ENCODE measurements at places on chromosomes 12 and 14.

GRCh38 chr14:30064454-30064853, 136.8 kb upstream of the PRKD1 start:
- no peak for DNase-seq

DNA sequence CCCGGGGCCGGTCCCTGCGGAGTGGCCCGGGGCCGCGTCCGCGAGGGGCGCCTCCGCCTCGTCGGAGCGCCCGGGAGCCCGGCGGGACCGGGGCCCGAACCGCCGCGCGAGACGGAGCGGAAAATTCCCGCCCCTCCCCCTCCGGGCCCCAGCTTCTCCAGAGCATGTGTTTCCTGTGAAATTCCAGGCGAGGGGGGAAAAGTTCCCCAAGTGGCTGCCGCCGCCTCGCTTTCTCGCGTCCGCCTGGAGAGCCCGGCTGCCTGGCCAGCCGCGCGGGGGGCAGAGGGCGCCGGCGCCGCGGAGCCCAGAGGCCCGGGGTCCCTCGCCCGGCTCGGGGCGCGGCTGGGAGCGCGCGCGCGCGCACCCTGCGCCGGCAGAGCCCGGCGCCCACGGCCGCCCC, 904 bp downstream of the CACNA1C start:
- DNase-seq, result no peak

GRCh38 chr12:103583008-103583407, 4.1 kb upstream of the STAB2 start:
- no peak for DNase-seq

- no peak for DNase-seq
Measured at GRCh38 chr12:2792671-2793500, 1.9 kb upstream of the FKBP4 start.

DNA sequence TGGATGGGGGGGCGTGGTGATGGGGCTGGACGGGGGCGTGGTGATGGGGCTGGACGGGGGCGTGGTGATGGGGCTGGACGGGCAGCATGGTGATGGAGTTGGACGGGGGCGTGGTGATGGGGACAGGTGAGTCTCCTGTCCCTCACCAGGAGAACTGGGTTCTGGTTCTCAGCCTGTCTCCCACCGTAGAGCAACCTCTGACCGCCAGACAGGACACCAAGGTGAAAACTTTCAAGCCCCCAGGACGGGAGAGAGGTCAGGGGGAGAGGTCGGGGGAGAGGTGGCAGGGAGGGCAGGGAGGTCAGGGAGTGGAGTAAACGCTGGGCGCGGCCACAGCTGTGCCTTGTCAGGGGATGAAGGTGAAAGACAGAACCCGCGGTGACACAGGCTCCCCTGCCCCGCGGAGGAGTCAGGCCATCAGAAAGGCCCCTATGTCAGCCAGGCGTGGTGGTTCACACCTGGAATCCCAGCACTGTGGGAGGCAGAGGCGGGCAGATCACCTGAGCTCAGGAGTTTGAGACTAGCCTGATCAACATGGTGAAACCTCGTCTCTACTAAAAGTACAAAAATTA, 84.6 kb downstream of the GALNT9 start:
- DNase-seq, result no peak

DNA sequence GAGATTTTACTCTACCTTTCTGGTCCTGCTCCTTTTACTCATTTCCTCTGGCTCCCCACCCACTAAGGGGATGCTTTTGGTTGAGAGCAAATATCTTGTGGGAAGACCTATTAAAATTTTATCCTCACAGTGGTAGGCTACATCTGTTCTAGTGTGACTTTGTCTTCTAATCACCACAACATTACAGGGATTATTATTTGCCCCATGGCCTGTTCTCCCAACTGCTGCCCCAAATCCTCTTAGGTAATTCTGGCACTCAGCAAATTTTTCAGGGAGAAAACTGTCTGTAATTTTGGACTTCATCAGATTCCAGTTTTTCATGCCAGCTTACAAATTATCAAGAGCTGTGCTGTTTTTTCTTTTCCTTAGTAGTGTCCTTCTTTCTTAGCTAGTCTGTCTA, 172.3 kb downstream of the GPHN start:
- no peak for DNase-seq

GRCh38 chr14:101184104-101184455, 280.6 kb upstream of the RTL1 start:
- no peak for DNase-seq

DNA sequence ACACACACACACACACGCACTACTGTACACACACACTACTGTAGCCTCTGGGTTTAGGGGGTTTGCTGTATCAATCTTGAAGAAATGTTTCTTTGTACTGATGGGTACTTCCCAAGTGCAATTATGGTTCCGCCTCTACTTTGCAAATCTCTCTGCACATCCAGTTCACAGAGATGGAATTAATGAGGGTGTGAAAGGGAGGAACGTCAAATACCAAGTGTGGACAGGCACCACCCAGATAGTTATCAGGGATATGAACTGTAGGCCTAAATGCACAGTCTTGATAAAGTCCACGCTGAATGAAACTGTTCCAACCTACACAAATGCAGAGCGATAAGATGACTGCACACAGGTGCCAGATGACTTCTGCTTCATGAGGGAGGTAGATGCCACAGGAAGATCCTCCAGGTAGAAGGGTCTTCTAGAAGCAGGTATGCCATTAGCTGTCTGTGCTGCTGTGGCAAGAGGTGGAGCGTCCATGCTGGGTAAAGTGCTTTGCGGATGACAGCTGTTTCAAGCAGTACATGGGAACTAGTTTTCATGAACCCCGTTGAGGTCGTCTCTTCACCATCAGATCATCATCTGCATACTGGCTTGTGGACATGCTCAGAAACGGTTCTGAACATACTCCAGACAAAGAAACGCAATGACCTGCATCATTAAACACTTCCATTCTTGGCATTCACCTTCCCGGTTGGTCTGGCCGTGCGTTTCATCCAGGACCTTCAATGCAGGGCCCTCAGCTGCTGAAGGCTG, 314.3 kb upstream of the RTL1 start:
- DNase-seq, result no peak

DNA sequence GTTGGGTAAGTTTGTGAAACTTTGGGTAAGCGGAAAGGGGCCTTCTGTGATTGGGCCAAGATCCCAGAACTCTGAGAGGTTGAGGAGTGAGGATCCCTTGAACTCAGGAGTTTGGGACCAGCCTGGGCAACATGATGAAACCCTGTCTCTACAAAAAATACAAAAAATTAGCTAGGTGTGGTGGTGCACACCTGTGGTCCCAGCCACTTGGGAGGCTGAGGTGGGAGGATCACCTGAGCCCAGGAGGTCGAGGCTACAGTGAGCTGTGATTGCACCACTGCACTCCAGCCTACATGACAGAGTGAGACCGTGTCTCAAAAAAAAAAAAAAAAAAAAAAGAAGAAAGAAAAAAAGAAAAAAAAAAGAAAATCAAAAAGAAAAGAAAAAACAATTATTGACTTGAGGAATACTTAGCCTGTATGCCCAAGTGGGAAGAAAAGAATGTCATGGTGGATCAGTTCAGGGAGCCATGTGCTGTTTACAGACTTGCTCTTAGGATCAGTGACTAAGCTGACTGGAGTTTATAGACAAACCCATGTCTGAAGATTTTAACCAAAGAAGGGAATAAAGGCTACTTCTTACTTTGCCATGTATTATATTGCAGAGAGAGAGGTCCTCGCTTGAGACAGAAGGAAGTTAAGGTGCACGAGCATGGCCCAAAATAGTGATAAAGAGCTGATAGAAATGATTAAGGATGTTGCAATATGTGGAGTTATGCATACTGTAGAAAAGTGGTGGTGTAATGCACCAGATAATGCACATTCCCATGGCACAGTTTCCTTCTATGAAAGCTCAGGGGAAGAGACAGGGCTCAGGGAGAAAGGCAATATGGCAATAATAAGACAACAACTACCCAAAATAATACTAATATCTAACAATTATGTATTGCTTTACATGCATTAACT, 881 bp downstream of the HSD17B6 start:
- DNase-seq, result no peak

- no peak for DNase-seq
Measured at GRCh38 chr14:98579140-98579539, 692.9 kb downstream of the BCL11B start.

DNA sequence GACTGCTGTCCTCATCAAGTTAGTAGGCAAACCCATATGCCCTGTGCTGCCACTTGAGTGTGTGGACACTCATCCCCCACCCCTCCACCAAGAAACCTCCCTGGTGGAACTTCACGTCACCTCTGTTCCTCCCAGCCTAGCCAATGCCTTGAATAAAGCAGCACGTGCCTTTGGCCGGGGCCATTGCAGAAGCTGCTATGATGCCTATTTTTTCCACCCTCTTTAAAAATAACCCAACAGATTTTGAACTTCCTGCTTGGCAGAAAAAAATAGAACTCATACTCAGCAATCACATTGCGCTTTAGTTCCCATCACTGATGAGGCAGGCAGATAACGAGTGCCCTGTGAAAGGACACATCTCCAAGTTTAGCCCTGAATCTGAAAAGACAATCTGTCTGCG, 23.1 kb upstream of the PWP1 start:
- DNase-seq, result no peak

DNA sequence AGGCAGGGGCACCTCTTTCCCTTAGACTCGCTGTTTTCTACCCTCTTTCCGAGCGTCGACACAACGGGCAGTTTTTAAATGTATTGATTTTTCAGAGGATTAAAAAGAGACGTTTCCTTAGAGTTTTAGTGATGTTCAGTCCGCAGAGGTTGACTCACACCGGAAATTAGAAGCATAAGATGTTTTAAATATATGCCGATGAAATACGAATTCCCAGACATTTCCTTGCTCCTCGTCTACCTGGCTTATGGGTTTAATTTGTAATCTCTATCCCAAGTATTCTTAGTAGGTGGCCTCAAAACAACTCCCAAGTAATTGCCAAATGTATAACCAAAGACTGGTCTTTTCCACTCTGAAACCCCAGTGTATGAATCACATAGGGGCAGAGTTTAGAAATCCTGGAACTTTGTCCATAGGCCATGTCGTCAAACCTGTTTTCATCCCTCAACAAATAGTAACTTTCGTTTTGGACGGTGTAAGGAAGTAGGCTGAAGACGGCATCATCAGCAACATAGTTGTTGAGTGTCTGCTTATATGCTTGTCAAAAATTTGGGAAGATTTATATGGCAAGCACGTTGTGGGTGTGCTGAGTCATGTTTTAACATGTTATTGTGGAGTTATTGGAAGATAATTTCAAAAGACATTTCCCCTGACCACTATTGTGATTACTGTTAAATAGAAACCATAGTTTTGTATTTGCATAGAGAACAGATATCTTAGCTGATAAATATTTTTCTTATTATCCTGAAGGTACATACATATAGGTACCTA, 824 bp downstream of the TBK1 start:
- peak; percentile 85 for DNase-seq

DNA sequence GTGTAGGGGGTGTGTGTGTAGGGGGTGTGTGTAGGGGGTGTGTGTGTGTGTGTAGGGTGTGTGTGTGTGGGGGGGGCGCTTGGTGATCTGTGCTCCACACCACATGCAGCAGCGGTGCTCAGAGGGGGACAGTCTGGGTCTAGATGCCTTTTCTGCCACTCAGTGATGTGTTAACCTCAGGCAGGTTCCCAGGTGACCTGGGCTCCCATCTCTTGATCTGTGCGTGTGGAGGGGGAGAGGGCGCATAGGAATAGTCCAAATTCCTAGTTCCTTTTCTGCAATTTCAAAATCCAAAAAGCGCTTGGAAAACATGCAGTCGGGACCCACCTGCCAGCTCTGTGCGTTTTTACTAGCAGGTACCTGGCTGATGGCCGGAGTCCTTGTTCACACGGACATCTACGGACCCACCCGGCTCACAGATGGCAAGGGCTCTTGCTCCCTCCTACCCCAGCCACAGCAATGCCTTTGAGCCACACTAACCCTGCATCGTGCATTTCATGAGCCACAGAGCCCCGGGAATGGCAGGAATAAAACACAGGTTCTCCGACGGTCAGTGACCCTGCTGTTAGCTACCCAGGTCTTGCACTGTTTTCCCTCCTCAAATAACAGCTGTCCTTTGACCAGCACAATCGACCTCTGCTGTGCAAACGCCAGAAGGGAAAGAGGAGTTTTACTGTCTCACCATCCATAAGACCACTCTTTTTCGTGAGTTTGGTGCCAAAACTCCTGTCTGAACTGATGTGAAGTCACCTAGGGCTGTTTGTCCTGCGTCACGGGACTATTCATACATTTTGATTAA, 120.8 kb downstream of the GLT1D1 start:
- no peak for DNase-seq

GRCh38 chr12:90013409-90013808, 304.8 kb upstream of the ATP2B1 start:
- DNase-seq, result no peak

- DNase-seq, result no peak
Measured at GRCh38 chr14:50947446-50947845, 3.2 kb upstream of the PYGL start.

GRCh38 chr12:85357609-85358008, 77.6 kb downstream of the ALX1 start:
- no peak for DNase-seq

DNA sequence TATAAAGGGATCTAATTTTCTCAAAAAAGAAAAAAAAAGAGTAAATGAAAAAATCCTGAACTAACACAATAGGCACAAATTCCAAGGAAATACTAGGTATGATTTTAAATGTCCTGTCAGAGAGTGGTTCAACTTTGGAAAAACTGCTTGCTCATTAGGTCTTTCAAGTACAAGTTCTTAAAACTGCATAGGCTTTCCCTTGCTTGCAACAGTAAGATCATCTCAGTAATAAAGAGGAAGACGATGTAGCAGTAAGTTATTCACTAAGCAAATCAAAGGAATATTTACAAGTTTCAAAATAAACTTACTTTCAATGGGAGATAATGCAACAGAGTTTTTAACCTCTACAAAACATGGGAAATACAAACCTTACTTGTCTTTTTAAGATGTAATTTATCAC, 21.6 kb downstream of the CORO1C start:
- no peak for DNase-seq

GRCh38 chr12:26152507-26153102, 27.8 kb upstream of the BHLHE41 start:
- DNase-seq, result no peak

DNA sequence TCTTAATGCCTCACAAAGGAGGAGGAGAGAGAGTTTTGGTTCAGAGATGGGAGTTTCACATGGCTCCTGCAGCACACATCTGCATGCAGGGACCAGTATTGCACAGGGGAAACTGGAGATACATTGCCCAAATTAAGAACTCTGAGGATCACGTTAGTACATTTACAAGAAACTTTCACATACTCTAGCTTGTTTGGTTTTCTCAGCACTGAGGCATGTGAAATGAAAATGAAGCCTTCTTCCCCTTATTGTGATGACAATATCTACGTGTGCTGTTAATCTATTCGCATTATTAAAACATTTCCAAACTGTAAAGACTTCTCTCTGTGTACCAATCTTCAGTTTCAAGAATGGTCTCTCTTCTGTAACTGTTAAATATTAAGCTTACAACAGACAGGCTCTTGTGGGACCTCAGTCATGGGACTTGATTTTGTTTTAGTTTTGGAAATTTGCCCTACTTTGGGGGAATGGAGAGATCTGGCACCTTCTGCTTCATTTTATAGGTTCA, 124.7 kb downstream of the DAAM1 start:
- no peak for DNase-seq

DNA sequence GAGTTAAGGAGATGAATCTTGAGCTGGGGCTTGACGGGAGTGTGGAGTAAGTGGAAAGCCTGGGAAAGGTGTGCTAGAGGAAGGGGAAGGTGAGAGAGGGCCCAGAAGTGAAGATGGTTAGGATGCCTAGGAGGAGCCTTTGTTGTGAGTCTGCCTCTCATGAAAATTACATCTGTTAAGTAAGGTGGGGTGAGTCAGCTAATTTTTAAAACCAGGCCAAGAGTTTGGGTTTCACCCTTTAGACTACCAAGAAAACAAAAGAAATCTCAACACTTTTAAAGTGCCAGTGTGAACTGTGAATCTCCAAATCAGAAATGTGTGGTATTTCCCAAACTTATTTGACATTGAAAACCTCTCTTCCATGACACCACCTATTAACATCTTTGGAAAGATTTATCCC, 185.2 kb downstream of the CRADD start:
- no peak for DNase-seq

All from stromal cell of bone marrow (primary cell).